ENCODE measurements at places on chromosomes 7 and 10. TPM values are rescaled to one million over a fixed set of nuclear protein-coding genes. Genes with fewer than 3 reads are reported as not detected.

The CCL24 gene
- total RNA-seq, result not detected

The BEND7 gene
- not detected for total RNA-seq

The NEURL1 gene
- total RNA-seq, result 3.6 TPM

The SCART1 gene
- 1.5 TPM for total RNA-seq

The C10orf143 gene
- 3.6 TPM for total RNA-seq

The SAMD9L gene
- total RNA-seq, result 22.4 TPM

The ASZ1 gene
- total RNA-seq, result not detected

The HHEX gene
- 0.16 TPM for total RNA-seq

The ZMYND11 gene
- total RNA-seq, result 31.4 TPM

The IDI2 gene
- total RNA-seq, result not detected

The MUC3A gene
- not detected for total RNA-seq

DNA sequence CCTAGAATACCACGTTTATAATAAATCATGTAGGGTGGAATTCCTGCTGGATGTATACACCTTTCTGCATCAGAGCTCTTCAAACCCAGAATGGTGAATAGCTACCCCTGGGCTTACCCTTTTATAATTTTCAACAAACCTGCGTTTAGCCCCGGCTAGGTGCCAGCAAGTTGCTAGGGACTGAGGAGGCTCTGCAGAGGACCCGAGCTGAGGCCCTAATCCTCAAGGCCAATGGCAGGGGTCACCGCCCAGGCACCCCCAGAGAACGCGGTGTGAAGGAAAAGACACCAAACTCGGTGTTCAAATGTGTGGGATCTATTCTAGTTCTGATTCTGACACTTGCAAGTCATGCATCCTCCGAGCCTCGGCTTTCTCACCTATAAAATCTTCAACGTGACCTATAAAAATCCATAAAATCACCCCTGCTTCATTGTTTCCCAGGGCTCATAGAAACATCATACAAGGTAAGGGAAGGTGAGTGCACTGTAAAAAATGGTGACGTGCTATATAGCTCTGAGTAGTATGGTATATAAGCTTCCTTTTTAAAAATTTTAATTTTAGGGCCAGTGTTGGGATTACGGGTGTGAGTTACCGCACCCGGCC, 2.5 kb upstream of the ANXA11 start:
- H3K27me3 ChIP-seq, result peaks cover 5% of the 10 kb centered on the region
- peaks cover 4% of the 10 kb centered on the region for H3K36me3 ChIP-seq
- DNase-seq, result no peak
- peaks cover 39% of the 10 kb centered on the region for H3K4me1 ChIP-seq
- H3K4me3 ChIP-seq, result no peak overlapping the region

- H3K36me3 ChIP-seq, result no peaks in the 10 kb centered on the region
- DNase-seq, result no peak
- H3K27ac ChIP-seq, result no peak overlapping the region
- peaks cover 10% of the 10 kb centered on the region for H3K4me1 ChIP-seq
Measured at GRCh38 chr7:157539521-157539920, 202.7 kb downstream of the DNAJB6 start.

DNA sequence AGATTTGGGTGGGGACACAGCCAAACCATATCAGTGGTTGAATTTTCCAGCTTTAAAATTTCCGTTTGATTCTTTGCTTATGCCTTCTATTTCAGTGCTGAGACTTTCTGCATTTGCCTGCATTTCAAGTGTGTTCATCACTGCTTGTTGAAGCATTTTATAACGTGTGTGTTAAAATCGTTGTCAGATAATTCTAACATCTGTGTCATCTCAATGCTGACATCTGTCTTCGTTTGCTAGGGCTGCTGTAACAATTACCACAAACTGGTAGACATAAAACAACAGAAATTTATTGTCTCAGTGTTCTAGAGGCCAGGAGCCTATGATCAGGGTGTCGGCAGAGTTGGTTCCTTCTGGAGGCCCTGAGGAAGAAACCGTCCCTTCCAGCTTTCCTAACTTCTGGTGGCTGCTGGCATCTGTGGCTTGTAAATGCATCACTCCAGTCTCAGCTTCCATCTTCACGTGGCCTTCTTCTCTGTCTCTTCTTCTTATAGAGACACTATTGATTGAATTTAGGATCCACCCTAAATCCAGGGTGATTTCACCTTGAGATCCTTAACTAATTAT, 71.1 kb upstream of the SDK1 start:
- no peak overlapping the region for H3K27ac ChIP-seq
- H3K36me3 ChIP-seq, result peaks cover 3% of the 10 kb centered on the region
- no peak overlapping the region for H3K4me3 ChIP-seq
- H3K4me1 ChIP-seq, result peaks cover 19% of the 10 kb centered on the region
- no peak for DNase-seq

GRCh38 chr10:62463364-62463763, 89.2 kb downstream of the ZNF365 start:
- H3K4me1 ChIP-seq, result peaks cover under 1% of the 10 kb centered on the region
- H3K27ac ChIP-seq, result no peak overlapping the region
- peaks cover 6% of the 10 kb centered on the region for H3K27me3 ChIP-seq
- H3K36me3 ChIP-seq, result no peaks in the 10 kb centered on the region

GRCh38 chr10:123986736-123987135, 95.1 kb upstream of the CPXM2 start:
- H3K36me3 ChIP-seq, result no peaks in the 10 kb centered on the region
- H3K4me3 ChIP-seq, result no peak overlapping the region
- H3K27me3 ChIP-seq, result peaks cover 46% of the 10 kb centered on the region
- no peak for DNase-seq

GRCh38 chr10:42989481-42989921, 87.4 kb upstream of the RET start:
- no peaks in the 10 kb centered on the region for H3K36me3 ChIP-seq
- H3K4me3 ChIP-seq, result no peak overlapping the region
- no peak overlapping the region for H3K27ac ChIP-seq
- DNase-seq, result no peak

All from activated T-helper 1 cell treated with anti-CD3 and anti-CD28 coated beads, Interleukin-12 subunit alpha, Interleukin-12 subunit beta, Interleukin-2, Interleukin-4 antibody, amounts not matched to agents 30 ng/mL and 10 ng/mL and 1 ng/mL, durations not matched to agents 14 hours and 24 hours and 36 hours (primary cell).